ENCODE measurements at places on chromosomes 4 and X. TPM values are rescaled to one million over a fixed set of nuclear protein-coding genes. Genes with fewer than 3 reads are reported as not detected.

PARM1 gene
- total RNA-seq: 3.2 TPM

CTAG1A gene
- not detected for total RNA-seq

TMPRSS11F gene
- total RNA-seq: not detected

DHX15 gene
- 144 TPM for total RNA-seq

STS gene
- total RNA-seq: 9.7 TPM

FGF13 gene
- total RNA-seq: 0.44 TPM
